ENCODE measurements at places on chromosomes 4 and X.
A peak's percentile ranks its signal among the peaks of the same experiment; 100 is the strongest.

GRCh38 chr4:22435652-22436051 is 80.2 kb downstream of the ADGRA3 start:
- DNase-seq: no peak

- no peak for DNase-seq
Measured at GRCh38 chr4:110075083-110075738, 123.2 kb downstream of the ELOVL6 start.

DNA sequence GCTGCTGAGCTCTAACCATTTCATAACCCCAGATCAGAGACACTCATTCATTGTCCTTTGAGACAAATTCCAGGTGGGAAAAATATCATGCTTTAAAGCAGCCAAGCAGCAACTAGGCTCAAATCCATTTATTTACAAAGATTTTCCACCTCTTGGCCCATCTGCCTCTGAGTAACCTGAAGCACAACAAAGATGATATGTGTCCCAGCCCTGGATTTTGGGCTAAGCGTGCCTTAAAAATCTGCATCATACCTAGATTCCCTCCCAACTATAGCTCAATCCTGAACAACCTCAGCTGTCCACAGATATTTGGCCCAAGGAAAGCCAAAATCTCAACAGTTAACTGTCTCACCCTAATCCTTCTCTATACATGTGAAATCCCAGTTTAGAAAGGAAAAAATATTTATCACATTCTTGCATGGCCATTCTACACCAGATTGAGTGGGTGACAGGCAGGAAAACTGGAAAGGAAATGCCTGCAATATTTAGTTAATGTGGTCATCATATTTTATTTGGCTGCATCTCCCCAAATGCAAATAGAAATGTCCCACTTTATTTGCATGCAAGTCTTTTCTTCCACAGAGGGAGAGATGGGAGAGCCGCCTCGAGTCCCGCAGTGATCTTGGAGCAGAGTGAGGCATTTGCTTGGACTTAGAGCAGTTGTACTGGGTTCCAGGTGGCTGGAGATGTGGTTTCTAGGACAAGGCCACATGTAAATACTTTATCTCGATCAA is 146.4 kb upstream of the EOLA2 start:
- peak; percentile 83 for DNase-seq

DNA sequence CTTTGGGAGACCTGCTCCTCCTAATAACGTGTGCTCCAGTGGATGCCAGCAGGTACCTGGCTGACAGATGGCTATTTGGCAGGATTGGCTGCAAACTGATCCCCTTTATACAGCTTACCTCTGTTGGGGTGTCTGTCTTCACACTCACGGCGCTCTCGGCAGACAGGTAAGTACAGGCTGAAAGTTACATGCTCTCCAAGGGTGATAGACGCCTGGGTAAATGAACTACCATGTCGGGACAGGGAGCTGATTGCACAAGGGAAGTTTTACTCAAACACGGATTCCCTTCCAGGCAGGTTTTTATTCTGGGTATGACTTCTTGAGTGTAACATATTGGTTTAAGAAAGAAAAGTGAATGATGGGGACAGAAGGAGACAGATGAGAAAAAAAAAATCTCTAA is 836 bp downstream of the GRPR start:
- no peak for DNase-seq

DNA sequence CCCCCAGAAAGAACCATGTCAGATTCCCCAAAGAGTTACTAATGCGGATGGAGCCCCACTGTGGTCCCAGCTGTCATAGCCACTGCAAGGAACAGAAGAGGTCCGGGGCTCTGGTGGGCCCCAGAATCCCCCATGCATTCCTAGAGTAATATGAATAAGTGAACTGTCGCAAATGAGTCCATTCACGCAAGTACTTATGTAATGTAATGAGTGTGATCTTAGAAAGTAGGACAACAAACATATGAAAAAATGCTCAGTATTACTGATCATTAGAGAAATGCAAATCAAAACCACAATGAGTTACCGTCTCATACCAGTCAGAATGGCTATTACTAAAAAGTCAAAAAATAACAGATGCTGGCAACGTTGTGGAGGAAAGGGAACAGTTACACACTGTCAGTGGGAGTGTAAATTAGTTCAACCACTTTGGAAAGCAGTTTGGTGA is 141.5 kb upstream of the RBPJ start:
- DNase-seq: no peak

DNA sequence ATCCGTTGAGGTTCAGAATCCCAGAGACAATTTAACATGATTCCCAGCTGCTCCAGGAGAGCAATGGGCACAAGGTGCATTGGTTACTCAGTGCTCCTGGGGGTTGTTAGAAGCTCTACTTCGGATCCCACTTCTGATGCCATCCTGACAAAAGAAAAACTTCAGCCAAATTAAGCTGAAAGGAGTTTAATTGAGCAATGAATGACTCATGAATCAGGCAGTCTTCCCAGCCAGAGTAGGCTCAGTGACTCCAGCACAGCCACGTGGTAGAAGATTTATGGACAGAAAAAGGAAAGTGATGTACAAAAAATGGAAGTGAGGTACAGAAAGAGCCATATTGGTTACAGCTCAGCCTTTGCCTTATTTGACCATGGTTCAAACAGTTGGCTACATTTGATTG is 95.7 kb downstream of the PWWP3B start:
- DNase-seq: peak; percentile 49

- no peak for DNase-seq
Measured at GRCh38 chr4:86558258-86558657, 35.9 kb upstream of the PTPN13 start.

DNA sequence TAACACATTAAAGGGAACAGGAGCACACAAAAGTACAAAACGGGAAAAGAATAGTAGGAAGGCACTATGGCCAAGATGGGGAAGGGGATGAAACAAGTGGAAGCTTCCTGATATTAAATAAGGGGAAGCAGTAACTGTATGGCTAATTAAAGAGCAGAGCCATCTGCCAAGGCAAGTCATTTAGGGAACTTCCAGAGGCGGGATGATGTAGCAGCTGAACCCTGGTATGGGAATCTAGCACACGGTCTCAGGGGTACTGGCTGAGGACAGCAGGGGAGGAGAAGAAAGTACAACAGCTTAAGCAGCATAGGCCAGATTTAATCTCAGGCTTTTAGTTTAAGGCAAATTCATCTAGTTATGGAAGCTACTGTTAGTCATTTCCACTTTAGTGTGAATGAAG is 59.1 kb downstream of the IGFBP7 start:
- no peak for DNase-seq

GRCh38 chr4:74501579-74501978 is 56.6 kb downstream of the AREG start:
- DNase-seq: peak; percentile 89

- DNase-seq: no peak
Measured at GRCh38 chr4:159018062-159018629, 84.7 kb upstream of the RAPGEF2 start.

DNA sequence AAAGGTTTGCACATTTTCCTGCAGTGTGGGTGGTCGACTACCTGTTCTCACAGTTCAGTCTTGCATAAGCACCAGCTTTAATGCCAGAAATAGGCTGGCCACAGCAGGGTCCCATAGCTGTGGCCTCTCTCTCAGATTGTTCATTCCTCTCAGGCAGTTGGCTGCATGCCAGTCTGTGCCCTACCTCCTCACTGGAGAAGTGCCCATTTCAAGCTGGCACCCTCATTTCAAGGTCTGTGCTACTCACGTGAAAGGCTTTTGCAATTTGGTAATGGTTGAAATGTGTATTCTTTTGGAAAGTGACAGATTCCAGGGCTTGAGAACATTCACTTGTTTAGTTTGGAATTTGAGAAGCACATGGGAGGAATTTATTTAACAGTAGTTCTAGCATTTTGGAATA is 28.9 kb upstream of the MTMR1 start:
- DNase-seq: no peak

DNA sequence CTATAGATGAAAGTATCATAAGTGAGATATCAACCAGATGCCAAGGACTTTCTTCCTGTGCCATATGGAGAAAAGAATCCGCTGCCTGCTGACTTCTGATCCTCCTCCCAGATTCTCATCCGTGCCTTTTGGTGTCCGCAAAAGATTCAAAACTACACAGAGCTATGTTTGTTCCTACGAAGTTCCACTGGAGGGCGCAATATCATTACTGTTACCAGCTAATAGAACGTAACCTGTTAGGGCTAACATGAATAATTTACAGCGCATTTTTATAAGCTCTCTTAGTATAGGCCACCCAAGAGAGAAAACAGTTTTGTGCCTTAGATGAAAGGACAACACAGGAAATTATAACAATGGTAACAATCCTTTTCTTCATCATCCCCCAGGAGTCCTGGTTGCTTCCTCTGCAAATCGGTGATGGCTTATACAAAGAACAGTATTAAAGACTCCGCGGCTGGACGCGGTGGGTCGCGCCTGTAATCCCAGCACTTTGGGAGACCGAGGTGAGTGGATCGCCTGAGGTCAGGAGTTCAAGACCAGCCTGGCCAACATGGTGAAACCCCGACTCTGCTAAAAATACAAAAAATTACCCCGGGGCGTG is 22.8 kb upstream of the CENPVL3 start:
- peak; percentile 23 for DNase-seq

DNA sequence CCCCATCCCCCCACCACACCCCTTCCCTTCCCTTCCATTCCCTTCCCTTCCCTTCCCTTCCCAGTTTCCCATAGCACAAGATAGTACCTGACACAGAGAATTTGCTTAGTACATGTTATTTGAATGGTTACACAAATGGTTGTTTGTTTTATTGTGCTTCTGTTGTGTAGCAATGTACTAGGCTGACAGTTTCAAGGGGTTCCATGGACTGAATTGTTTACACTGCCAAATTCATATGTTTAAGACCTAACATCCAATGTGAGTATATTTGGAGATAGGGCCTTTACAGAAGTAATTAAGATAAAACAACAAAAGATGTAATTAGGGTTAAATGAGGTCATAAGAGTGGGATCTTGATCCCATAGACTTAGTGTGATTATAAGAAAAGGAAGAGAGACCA is 133.5 kb downstream of the FRAS1 start:
- no peak for DNase-seq

- DNase-seq: no peak
Measured at GRCh38 chrX:46597771-46598170, 24.2 kb downstream of the CHST7 start.

- peak; percentile 52 for DNase-seq
Measured at GRCh38 chr4:186144198-186144945, 39.9 kb downstream of the FAM149A start.

- DNase-seq: peak; percentile 66
Measured at GRCh38 chr4:118752551-118752950, 67.4 kb downstream of the METTL14 start.

GRCh38 chr4:110610940-110611831 is 11.7 kb downstream of the PITX2 start:
- no peak for DNase-seq

GRCh38 chr4:88102026-88102425 is 56.4 kb downstream of the ABCG2 start:
- DNase-seq: no peak

- DNase-seq: peak; percentile 80
Measured at GRCh38 chr4:37953620-37954293, 6.4 kb upstream of the PTTG2 start.
